Mesothelial cell of epicardium (in vitro differentiated cells): ENCODE measurements at places on chromosomes 5 and 9.

DNA sequence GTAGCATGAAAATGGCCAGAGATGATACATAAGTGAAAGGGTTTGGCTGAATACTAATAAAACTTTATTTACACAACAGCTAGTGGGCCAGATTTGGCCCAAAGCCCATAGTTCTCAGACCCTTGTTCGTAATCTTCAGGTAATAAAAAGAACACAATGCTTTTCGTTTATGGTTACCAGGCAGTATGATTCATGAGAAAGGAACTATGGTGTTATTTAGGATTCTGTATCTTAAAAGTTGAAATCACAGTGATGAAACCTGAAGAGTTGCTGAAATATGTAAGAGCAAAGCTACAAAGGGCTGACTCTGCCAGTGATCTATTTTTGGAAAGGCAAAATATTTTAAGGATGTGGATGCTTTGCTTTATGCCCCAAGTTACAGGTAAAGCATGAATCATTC is 192.7 kb downstream of the SMC2 start:
- DNase-seq, result no peak
- H3K36me3 ChIP-seq, result no peaks in the 10 kb centered on the region
- H3K27ac ChIP-seq, result no peak overlapping the region
- H3K27me3 ChIP-seq, result peaks cover 23% of the 10 kb centered on the region
- H3K4me3 ChIP-seq, result no peak overlapping the region

DNA sequence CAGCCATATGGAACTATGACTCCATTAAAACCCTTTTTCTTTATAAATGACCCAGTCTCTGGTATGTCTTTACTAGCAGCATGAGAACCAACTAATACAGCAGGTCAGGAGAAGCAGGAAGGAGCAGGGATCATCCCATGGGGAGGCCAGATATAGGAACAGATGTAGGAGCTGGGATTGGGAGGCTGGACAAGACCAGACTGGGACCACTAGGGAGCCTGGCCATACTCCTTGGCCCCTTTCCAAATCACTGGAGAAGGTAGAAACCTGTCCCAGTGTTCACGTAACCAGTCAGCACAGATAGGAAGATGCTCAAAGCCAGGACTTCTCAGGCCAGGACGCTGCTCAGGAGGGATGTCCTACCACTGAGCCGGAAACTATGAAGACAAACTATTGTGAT is 95.5 kb downstream of the LMX1B start:
- no peak for DNase-seq
- peaks cover 69% of the 10 kb centered on the region for H3K27me3 ChIP-seq
- H3K27ac ChIP-seq, result no peak overlapping the region

- H3K27me3 ChIP-seq, result no peaks in the 10 kb centered on the region
- peaks cover 22% of the 10 kb centered on the region for H3K4me1 ChIP-seq
- no peak for DNase-seq
- H3K36me3 ChIP-seq, result peaks cover 3% of the 10 kb centered on the region
- H3K4me3 ChIP-seq, result no peak overlapping the region
Measured at GRCh38 chr5:172443441-172444109, 10.8 kb downstream of the SH3PXD2B start.

DNA sequence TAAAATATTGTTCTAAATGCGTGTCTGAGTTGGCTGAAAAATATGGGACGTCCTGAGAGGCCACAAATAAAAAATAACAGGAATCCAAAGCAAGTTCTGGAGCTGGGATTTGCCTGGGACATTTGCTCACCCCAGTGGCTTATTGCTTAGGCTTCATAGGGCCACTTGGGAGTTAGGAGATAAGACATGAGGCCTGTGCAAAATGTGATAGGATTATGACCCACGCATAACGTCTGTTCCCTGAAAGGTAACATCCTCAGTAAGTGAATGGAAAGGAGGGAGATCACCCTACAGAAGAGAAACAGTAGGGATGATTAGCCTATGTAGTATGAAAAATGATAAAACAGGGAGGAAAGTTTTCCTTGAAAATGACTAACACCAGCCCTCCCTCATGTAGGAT is 269.4 kb downstream of the EPB41L4A start:
- no peak overlapping the region for H3K4me3 ChIP-seq
- peaks cover 8% of the 10 kb centered on the region for H3K4me1 ChIP-seq
- no peak for DNase-seq

- peaks cover 17% of the 10 kb centered on the region for H3K4me1 ChIP-seq
- no peaks in the 10 kb centered on the region for H3K36me3 ChIP-seq
- no peaks in the 10 kb centered on the region for H3K27me3 ChIP-seq
- H3K27ac ChIP-seq, result no peak overlapping the region
- no peak overlapping the region for H3K4me3 ChIP-seq
Measured at GRCh38 chr5:122507581-122507980, 195.5 kb downstream of the SNCAIP start.

DNA sequence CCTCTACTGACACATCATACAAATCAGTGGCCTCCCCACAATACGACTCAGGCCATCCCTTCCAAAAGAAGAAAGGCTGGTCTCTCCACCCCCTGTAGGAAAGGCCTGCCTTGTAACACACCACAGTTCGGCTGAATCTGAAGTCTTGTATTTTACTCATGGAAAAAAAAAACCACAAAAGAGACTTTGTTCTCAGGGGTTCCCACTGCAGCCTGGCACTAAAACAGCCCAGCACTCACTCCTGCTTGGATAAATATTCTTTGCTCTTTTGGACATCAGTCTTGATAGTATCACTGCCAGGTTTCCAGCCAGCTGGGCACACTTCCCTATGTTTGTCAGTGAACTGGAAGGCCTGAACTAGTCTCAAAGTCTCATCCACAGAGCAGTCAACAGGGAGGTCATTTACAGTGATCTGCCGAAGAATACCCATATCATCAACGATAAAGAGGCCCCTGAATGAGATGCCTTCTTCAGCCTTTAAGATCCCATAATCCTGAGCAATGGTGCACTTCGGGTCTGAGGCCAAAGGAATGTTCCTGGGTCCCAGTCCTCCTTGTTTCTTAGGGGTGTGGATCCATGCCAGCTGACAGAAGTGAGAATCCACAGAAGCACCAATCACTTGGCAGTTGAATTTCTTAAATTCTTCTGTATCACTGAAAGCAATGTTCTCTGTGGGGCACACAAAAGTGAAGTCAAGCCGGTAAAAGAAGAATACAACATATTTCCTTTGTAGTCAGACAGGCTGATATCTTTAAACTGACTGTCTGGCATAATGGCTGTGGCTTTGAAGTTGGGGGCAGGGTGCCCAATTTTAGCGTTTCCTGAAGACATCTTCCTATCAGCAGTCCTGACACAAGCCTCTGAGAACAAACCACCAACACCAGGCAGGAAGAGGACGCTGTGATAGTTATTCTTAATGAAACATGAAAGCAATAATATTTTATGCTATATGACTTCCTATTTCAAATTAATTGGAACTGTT is 198.1 kb downstream of the LURAP1L start:
- no peak for DNase-seq
- no peak overlapping the region for H3K4me3 ChIP-seq
- peaks cover 23% of the 10 kb centered on the region for H3K4me1 ChIP-seq
- peak overlapping the region; percentile 91 for H3K27ac ChIP-seq
- H3K36me3 ChIP-seq, result peaks cover 6% of the 10 kb centered on the region

DNA sequence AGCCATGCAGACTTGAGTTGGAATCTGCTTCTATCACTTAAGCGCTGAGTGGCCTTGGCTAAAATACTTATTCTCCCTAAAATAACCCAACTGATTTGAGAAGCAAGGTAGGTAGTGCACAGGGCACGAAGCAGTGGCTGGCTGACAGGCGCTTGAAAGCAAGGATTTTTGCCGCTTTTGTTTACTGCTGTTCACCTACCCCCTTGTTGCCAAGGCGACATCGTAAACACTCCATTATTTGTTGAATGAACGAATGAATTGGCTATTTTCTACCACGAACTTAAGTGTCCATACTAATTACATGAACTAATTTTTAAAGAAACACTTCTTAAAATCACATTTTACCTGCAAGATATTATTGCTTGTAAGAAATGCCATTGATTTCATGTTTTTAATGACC is 98.0 kb downstream of the ANKH start:
- H3K36me3 ChIP-seq, result no peaks in the 10 kb centered on the region
- no peak overlapping the region for H3K4me3 ChIP-seq
- no peak for DNase-seq
- no peak overlapping the region for H3K27ac ChIP-seq

GRCh38 chr5:149221731-149222342 is 49.8 kb upstream of the AFAP1L1 start:
- H3K4me1 ChIP-seq, result no peaks in the 10 kb centered on the region
- H3K36me3 ChIP-seq, result no peaks in the 10 kb centered on the region
- no peak overlapping the region for H3K4me3 ChIP-seq
- no peak overlapping the region for H3K27ac ChIP-seq

- H3K36me3 ChIP-seq, result peaks cover 25% of the 10 kb centered on the region
- H3K27ac ChIP-seq, result peak overlapping the region; percentile 100
- no peak for DNase-seq
Measured at GRCh38 chr9:133349965-133350616, 2.1 kb downstream of the RPL7A start.

DNA sequence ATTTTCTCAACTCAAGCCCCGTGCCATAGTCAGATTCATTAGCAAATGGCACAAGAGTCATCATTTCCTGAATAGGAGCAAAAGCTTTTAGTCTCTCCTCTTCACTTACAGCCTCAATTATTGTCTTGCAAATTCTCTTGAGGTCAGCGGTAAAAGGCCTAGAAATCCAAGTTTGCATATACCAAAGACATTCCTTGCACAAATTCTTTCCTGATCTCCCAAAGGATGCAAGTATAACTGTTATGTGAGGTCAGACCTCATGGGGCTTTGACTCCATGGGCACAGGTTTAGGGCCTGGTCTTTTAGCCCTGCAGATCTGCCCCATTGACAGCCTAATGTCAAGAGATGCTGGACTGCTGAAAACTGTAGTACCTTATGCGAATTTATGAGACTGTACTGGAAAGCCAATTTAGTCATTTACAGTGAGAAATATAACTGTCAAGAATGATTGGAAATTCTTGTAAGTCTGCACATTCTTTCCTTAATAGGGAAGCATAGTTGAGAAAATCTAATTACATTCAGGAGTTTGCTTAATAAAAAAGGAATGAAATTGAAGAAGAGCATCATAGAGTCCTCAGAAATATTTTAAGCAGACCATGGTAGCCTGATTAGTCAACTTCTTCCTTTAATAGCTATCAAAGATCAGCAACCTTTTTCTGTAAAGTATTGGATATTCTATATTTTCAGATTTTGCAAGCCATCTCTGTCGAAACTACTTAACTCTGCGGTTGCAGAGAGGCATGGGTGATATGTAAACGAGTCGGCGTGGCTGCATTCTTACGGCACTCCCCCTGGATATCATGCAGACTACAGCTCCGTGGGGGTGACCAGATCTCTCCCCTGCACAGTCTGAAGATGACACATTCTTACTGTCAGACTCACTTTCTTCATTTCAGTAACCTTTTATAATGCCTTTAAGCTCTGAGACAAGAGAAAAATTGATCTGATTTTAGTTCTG is 45.2 kb downstream of the GCNT4 start:
- H3K4me3 ChIP-seq, result no peak overlapping the region
- H3K36me3 ChIP-seq, result peaks cover 6% of the 10 kb centered on the region
- peak; percentile 44 for DNase-seq
- H3K27ac ChIP-seq, result peak overlapping the region; percentile 98
